Left lung (tissue), 14 donors: ENCODE measurements at places on chromosomes 1 and 21. TPM values are rescaled to one million over a fixed set of nuclear protein-coding genes. Genes with fewer than 3 reads are reported as not detected.
A peak's percentile ranks its signal among the peaks of the same experiment; 100 is the strongest.

DNA sequence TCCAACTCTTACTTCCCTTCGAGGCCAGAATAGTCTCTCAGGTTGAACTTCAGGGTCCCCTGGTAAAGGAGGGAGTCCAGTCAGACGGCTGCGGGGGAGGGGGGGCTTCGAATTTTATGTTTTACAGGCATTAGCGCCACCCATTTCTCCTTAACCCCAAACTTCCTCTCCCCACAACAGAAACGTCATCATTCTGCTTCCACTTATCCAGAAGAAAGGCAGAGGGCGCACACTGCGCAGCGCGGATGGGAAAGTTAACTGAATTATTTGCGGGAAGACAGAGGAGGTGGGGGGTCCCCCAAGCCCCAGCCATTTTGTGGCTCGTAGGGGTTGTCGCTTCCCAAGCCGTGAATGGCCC, 529 bp upstream of the PRMT2 start:
- peak; percentile 85 for DNase-seq

- no peak for DNase-seq
Observed at GRCh38 chr21:33975548-33976081, 60.0 kb upstream of the ATP5PO start.

DNA sequence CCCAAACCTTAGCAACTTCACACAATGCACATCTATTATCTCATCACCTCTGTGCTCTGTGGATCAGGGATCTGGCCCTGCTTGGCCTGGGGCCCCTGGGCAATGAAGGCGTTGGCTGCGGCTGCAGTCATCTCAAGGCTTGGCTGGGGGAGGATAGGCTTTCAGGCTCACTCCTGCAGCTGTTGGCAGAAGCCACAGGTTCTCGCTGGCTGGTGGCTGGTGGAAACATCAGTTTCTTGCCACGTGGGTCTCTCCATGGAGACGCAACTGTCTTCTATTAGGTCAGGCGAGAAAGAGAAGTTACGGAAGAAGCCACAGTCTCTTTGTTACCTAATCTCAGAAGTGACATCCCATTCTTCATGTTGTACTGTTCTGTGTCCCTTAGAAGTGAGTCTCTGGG, 3.6 kb upstream of the NPPA start:
- DNase-seq: peak; percentile 58

Gene DNM3
- polyA plus RNA-seq: 5.6 TPM

Gene UBL4B
- not detected for polyA plus RNA-seq

- DNase-seq: peak; percentile 64
Observed at GRCh38 chr1:27349784-27350662, 8.2 kb downstream of the SYTL1 start.

Gene PRKCZ
- 44.5 TPM for polyA plus RNA-seq

DNA sequence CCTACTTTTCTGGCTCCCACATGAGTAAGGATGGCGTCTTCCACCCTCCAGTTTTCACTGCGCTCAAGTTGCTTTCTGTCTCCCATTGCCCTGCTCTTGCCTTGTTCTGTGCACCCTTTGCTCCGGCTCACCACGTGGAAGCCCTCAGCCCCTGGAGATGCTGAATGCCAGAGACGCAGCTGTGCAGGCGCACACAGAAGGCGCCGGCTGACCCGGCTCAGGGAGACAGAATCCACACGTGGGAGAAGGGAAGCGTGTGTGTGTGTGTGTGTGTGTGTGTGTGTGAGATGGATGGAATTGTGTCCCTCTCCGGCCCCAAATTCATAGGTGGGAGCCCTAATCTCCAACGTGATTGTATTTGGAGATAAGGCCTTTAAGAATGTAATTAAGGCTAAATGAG, 118.2 kb upstream of the ERRFI1 start:
- DNase-seq: no peak

DNA sequence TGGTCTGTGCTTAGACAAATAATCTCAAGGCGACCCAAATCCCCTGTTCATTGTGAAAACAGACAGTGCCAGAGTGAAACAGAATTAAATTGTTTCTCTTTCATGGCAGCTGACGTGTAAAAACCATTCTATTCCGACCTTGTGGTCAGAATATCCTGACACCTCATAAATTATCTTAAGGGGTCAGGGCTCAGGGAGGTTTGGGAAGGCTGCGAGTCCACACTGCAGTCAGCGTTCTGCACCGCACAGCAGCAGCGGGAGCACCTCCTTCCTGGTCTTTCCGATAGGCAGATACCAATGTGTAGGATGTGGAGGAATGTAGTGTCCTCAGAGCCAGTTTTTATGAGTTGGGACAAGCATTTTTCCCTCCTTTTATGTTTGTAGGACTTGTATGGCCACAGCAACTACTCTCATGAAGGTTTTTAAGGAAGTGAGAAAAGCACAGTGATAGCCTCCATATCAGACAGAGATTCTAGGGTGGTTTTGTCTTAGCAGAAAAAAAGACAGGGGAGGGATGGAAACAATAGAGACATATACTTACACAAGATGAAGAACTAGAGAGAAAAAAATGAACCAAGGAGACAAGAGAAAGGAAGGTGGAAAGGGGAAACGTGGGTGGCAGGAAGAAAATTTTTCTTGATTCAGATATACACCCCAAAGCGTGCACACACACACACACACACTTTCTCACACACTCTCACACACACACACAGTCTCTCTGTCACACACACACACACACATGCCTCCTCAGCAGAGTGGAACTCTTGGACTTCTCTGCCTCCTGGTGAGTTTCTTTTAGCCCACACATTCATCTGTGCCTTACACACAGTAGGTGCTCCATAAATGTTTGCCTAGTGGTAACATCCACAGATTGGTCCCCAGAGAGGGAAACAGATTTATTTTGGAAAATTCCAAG, 68.6 kb downstream of the NTMT2 start:
- DNase-seq: no peak

DNA sequence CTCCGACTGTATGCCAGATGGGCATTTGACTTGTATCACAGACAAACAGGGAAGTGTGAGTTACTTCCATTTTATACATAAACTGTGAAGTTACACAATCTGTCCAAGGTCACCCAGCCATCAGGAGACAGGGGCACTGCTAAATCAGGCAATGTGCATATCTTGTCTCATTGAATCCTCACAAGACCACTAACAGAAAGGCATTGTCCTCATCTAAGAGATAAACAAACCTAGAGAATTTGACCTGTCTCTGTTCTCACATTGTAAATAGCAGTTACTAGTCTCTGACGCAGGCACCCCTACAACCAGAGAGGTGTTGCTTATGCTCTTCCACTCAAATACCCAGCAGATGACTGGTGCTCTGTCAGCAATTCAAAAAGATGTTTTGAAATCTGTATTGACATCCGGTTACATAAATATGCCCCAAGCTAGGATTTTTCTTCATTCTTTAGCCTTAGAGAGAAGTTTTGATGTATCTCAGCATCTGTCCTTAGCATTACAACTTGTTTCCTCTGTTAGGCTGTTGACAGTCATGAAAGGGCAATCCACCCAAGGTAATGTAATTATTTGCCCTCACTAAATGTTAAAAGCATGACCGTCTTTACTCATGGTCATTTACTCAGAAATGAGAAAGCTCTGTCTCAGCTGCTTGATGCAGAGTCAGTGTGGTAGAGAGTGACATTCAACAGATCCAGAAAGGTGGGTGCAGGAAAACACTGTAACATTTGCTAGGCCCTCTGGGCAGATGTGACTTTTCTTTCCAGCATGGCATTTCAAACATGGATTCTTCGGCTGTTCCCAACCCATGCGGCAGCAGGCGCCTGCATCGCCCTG, 51.9 kb upstream of the ZNF326 start:
- no peak for DNase-seq

- no peak for DNase-seq
Observed at GRCh38 chr1:25562101-25562927, 18.9 kb downstream of the LDLRAP1 start.

DNA sequence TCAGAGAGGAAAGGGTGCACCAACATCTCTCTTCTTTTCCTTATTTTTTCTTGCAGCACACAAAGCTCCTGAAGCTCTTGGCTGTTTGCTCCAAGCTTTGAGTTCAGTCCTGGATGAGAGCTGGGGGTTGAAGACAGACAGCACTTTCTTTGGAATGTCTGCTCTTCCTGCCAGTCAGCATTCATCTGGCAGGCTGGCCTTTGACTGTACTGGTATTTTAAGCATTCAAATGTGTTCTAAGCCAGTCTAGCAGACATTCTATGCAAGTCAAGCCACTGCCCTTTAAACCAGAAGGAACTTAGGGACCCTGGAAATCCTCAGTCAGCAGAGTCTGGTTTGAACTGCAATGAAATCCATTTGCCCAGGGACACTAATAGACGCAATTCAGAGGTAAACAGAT, 45.0 kb downstream of the XCL1 start:
- DNase-seq: no peak

Gene IGSF3
- 46.4 TPM for polyA plus RNA-seq

DNA sequence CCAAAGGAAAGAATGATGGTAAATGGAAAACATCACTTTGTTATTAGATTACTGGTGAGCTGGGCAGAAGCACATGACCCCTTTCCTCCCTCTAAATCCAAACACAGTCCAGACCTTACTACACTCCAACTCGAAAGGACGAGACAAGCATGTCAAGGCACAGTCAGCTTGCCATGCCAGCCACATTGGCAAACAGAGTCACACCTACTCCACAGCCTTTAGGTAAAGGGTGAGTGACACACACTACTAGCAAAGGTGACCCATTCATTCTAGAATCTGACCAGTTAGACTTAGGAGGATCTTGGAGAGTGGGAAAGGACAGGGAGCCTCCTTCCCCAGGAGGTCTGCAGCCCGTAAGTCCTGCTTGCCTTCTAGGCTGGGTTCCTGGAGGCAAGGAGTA, 3.0 kb downstream of the SLC44A3 start:
- no peak for DNase-seq

DNA sequence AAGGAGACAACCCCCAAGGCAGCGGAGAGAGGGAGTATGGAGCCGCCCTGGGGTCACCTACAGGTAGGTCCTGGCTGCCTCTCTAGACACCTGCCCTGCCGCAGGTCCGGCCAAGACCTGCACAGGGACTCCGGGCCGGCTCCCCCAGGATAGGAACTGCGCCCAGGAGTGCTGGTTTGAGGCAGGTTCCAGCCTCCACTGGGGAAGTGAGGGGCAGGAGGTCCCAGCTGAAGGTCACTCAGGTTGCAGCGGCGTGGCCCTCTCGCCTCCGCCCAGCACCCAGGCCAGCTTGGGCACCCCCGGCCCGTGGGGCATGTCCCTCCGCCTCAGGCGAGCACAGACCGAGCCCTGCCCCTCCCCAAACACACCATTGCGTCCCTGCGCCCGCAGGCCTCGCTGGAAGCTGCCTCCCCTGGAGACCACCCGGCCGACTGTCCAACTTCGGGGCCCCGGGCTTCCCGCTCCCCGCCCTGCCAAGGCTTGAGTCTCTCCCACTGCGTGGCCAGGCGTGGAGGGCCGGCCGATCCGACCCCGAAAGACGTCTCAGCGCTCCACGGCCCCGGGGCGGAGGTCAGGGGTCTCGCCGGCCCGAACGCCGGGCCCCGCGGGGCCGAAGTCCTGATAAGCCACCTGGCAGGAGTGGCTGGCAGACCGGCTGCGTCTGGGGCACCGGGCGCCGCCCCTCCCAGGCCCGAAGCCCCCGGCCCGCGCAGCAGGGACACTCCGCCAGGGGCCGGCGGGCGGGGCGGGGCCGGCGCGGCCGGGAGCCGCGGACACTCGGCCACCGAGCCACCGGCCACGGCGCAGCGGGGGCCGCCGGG, 1.4 kb upstream of the SKI start:
- no peak for DNase-seq

DNA sequence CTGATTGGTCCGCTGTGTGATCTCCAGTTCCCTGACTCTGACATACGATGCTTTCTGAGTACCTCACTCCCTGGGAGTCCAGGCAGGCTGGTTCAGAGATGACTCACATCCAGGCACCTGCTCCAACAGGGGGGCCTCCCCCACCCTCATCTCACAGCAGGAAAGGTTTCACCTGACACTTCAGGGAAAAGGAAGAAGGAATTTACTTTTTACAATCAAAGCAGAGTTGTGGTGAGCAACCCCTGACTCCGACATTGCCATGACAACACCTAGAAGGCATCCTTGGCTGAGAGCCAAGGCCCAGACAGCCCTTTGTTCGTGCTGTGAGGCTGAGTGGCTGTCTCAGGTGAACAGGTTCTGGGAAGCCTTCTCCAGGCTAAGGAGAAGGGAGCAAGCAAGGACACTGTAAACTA, 164.6 kb upstream of the GJB5 start:
- DNase-seq: no peak

- DNase-seq: no peak
Observed at GRCh38 chr1:10646347-10646861, 150.0 kb downstream of the CASZ1 start.

Gene HTR1D
- polyA plus RNA-seq: 0.07 TPM

GRCh38 chr1:162248854-162249535, 127.7 kb downstream of the SPATA46 start:
- DNase-seq: no peak

Gene LCA5L
- polyA plus RNA-seq: 3.9 TPM

- DNase-seq: peak; percentile 50
Observed at GRCh38 chr1:231866392-231867331, 240.1 kb downstream of the DISC1 start.

Gene HSD3B2
- not detected for polyA plus RNA-seq

- DNase-seq: no peak
Observed at GRCh38 chr1:79396901-79397300, 390.4 kb upstream of the ADGRL4 start.

Gene SPAG17
- 4.0 TPM for polyA plus RNA-seq

GRCh38 chr1:236122176-236122575, 20.2 kb upstream of the GPR137B start:
- DNase-seq: no peak

- DNase-seq: peak; percentile 90
Observed at GRCh38 chr1:93447481-93448291, at the start of gene FNBP1L. TSS of gene FNBP1L (plus strand) at chr1:93448118. CDS start at chr1:93448282, 164 bp downstream.

DNA sequence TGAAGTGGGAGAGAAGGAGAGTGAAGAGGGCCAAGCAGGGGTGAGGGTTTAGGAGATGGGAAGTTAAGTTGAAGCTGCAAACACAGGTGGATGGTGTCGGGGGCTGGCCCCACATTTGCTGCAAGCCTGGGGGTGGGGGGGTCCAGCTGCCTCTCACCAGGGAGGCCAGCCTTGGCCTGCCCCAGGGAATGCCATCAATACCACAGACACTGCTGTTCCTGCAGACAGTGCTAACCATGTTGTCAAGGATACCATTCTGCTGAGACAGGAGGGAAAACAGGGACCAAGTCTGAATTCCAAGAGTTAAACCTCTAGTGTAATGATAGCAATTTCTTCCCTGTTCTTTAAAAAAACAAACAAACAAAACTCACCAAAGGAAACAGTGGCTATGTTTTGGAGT, 8.0 kb downstream of the MECR start:
- DNase-seq: no peak

- no peak for DNase-seq
Observed at GRCh38 chr1:60797351-60797750, 285.0 kb upstream of the NFIA start.

Gene TMED5
- 51.6 TPM for polyA plus RNA-seq

GRCh38 chr1:230940848-230941247, 37.8 kb downstream of the TTC13 start:
- DNase-seq: no peak

DNA sequence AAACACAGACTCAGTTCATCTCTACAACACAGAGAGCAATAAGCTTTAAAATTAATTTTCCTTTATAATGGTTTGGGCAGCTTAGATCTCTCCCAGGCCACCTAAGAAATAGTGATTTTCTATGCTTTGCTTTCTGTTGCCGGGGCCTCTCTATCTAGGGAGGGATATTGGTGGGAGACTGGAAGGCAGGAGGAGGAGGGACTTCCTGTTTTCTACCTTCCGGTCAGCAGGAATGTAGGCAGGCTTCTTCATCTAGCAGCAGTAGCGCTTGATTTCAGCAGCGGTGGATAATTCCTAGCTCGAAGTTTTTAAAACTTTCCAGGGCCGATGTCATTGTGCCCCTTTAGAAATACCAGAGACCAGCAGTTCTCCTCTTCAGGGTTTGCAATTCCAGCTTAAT, 5.1 kb upstream of the DESI2 start:
- no peak for DNase-seq
